SK-MEL-5 (cell line): ENCODE measurements at places on chromosomes 2 and 18.
A peak's percentile ranks its signal among the peaks of the same experiment; 100 is the strongest.

- no peak for DNase-seq
These were observed 828.0 kb downstream of the SLC4A3 start for GRCh38 chr2:220455351-220455990.

- no peak for DNase-seq
These were observed 10.9 kb upstream of the FHL2 start for GRCh38 chr2:105409717-105410116.

DNA sequence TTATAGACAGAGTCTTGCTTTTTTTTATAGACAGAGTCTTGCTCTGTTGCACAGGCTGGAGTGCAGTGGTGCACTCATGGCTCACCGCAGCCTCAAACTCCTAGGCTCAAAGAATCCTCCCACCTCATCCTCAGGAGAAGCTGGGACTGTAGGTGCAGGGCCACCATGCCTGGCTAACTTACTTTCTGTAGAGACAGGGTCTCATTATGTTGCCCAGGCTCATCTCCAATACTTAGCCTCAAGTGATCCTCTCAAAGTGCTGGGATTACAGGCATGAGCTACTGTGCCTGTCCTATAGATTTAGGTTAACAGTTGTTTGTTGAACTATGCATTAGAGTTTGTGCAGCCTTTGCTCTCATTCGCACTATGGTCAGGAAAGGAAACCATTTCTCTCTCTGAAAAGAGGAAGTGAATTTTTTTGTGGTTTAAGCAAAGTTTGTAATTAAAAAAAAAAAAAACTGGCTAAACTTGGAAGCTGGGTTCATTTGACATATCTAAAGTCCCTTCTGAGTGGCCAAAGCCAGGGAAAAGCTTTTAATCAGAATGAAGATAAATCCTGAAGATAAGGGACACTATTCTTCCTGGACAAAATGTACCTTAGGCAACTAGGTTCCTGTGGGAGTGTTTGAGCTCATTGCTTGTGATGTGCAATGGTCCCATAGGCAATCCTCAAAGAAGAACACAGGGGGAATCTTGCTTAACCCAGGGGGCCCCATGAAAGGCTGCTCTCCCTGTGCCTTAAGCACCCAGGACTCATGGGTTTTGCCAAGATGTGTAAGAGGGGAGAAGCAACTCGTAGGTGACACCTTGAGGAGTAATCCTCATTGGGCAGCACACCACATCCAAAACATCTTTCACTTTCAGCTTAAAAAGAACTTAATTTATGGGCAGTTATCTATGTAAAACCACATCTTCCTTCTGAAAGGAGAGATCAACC lies 201.7 kb downstream of the MREG start:
- DNase-seq: no peak

GRCh38 chr18:74482697-74483096 lies 13.5 kb upstream of the CNDP2 start:
- DNase-seq: no peak

DNA sequence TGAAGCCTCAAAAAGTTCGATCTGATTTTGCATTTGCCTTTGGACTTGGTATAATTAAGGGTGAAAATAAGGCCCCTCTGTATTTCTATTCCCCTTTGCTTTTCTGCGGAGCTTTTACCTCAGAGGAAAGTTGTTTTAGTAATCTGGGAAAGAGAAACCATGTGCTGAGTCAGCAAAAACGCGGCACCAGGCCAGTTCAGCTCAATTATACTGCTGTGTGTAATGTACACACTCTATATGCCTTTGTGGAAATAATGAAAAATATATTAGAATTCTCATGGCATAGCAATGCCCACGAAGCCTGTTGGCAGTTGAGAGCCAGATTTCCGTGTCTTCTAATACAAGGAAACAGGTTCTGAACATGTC lies 161.9 kb upstream of the SIX2 start:
- no peak for DNase-seq

DNA sequence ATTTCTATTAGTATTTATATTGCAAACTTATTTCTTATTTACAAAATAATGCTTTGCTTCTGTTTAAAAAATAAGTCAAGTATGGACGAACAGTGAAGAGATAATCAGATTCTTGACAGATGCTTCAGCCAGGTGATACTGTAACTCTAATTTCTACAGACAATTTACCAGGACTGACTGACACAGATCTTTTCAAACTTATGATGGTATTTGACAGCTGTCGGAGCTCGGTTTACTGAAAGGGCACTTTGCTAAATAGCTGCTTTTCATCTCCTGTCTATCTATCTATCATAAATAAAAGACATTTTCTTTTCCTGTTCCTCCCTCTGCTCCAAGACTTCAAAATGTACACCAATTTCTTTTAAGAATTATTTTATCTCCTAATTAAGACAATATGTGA lies 422.5 kb upstream of the SLC8A1 start:
- no peak for DNase-seq

- DNase-seq: no peak
These were observed 303.6 kb downstream of the SLC8A1 start for GRCh38 chr2:40148334-40148733.

GRCh38 chr2:162244541-162245031 lies 1.3 kb upstream of the FAP start:
- DNase-seq: peak; percentile 10

DNA sequence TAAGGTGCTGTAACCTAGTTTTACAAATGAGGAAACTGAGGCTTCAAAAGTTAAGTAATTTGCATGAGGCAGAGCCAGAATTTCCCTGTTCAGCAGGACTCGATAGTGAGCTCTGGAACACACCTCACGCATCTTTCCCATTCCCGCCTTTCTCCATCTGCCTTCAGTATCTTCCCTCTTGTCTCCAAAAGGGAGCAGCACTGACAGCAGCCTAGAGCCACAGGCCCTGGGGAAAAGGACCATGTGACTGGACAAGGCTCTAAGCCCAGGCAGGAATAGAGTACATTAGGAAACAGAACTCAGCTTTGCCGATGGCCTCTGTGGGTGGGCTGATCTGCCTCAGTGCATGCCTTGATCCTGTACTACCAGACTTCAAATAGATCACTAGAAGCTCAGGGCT lies 21.5 kb downstream of the GPR155 start:
- peak; percentile 61 for DNase-seq

DNA sequence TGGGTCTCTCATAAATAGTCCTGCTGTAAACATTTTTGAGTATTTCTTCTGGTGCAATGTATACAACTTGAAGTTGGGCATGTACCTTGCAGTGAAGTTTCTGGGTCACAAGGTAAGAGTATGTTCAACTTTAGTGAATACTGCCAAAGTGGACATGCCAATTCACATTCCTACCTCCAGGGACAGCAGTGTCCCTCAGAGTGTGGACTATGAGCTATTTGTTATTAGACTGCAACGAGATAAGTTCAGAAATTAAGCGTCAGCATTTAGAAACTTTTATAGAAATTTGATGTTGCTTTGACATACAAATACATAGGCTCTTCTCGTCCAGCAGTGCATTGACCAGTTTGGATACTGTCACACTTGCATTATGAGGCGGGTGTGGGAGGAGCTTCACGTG lies 7.2 kb upstream of the ACKR3 start:
- DNase-seq: peak; percentile 40
